Hepatocyte (in vitro differentiated cells): ENCODE measurements at places on chromosomes 5 and 9.

GRCh38 chr5:170337045-170337733, 39.6 kb upstream of the LCP2 start:
- no peak for DNase-seq

- DNase-seq, result no peak
These were observed 568.8 kb upstream of the SEMA6A start for GRCh38 chr5:117143406-117143805.

- DNase-seq, result peak; percentile 13
These were observed 98.2 kb upstream of the PRR16 start for GRCh38 chr5:120365656-120366446.

- DNase-seq, result no peak
These were observed 2.5 kb upstream of the CACFD1 start for GRCh38 chr9:133457233-133457632.

DNA sequence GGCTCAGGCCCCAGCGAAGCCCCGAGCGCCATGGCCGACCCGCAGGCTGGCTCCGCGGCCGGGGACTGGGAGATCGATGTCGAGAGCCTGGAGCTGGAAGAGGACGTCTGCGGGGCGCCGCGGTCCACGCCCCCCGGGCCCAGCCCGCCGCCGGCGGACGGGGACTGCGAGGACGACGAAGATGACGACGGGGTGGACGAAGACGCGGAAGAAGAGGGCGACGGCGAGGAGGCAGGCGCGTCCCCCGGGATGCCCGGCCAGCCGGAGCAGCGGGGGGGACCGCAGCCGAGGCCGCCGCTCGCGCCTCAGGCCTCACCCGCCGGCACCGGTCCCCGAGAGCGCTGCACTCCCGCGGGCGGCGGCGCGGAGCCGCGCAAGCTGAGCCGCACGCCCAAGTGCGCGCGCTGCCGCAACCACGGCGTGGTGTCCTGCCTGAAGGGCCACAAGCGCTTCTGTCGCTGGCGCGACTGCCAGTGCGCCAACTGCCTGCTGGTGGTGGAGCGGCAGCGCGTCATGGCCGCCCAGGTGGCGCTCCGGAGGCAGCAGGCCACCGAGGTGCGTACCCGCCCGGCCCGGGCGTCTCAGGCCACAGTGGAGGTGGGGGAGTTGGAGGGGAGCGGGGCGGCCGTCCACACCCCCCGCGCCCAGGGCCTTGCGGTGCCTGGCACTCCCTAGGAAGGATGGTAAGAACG, 1.6 kb downstream of the DMRT2 start:
- peak; percentile 24 for DNase-seq

GRCh38 chr5:43601454-43602260, 1.3 kb upstream of the NNT start:
- no peak for DNase-seq

- DNase-seq, result peak; percentile 27
These were observed 2.0 kb upstream of the PCDH12 start for GRCh38 chr5:141960018-141960417.

DNA sequence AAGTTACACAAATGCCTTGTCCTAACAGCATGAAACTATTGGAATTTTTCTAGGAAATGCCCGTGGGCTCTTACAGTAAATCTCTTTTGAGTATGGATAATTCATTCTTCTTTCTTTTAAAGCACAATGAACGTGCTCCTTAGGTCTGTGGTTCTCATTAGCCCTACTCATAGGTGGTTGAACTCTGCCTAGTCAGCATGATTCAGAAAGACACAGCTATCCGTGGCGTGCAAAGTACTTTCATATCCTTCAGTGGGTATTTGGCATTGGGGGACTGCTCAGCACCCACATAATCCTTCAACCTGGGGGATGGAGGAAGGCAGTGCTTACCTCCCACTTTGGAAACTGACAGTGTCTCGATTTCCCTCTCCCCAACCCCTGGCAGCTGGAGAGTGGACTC, 462.0 kb upstream of the CLINT1 start:
- no peak for DNase-seq
